ENCODE measurements at places on chromosomes 13 and 19.

DNA sequence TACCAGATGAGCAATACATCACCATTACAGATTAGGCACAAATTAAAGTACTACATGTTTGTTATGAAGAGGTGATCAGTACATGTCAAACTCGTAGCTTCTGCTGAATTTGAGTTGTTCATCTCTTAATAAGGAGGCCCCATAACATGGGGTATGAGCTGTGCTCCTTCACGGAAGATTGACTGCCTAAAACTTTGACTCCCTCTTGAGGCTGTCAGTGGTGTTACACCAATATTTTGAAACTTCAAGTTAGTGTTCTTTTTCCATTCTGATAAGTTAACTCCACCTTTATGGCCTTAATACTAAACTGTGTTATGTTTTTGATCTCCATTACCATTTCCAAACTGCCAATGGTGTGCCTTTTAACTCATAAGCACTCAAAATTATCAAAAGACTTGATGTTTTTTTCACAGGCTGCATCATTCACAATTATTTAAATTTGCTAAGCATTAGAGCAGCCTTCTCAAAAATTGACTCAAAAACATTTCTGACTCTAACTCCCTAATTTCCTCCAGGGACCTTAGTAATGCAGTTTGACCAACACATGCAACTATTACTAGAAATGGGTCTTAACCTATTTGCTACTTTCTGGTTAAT lies 1591.5 kb downstream of the PCDH9 start:
- H3K4me1 ChIP-seq = no peaks in the 10 kb centered on the region
- H3K27ac ChIP-seq = no peak overlapping the region
- H3K36me3 ChIP-seq = no peaks in the 10 kb centered on the region
- no peaks in the 10 kb centered on the region for H3K27me3 ChIP-seq

DNA sequence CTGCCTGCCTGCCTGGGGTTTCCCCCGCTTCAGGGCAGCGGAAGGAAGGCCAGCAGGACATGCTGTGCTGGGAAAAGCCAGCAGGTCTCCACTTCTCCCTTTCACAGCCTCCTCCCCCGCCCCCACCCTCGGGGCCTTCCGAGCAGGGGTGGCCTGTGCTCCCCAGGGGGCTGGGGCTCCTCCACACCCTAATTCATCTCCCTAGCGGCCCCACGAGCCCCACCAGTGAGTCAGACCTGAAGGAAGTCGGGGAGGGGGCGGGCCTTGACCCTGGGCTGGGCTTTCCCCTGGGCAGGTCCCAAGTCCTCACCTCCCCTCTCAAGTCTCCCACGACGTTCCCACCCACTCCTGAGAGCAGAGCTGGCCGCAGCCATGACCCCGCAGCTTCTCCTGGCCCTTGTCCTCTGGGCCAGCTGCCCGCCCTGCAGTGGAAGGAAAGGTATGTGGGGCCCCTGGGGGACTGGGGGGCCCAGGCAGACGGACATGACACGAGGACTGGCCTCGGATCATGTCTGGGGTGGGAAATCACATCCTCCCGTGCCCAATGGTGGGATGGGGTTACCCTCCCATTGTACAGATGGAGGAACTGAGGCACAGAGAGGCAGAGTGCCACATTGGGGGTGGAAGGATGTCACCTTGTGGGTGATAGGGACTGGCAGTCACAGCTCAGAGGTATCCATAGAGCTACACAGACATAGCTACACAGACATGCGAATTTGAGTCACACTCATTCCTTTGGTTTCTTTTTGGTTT lies at the start of gene EBI3:
Gene EBI3 (plus strand): TSS at position 345 of the 753 bp plus-strand sequence. CDS start 28 bp downstream, at position 373.
- peaks cover 14% of the 10 kb centered on the region for H3K4me1 ChIP-seq
- peaks cover 44% of the 10 kb centered on the region for H3K27me3 ChIP-seq
- H3K36me3 ChIP-seq = peaks cover under 1% of the 10 kb centered on the region
- H3K4me3 ChIP-seq = no peak within 1 kb of the TSS
- DNase-seq = peak; percentile 80

DNA sequence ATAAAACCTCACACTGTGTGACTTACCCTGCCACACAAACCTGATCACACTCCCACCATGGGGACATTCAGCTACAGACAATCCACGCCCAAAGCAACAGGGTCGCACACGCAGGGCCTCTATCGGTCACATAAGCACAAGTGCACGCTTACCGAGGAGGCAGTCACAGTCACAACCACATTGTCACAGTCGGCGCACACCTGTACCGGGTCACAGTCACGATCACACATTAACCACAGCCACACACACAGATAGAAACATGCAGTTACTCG lies 579 bp downstream of the ZNF566 start:
- peaks cover 2% of the 10 kb centered on the region for H3K36me3 ChIP-seq
- peak overlapping the region; percentile 82 for H3K4me3 ChIP-seq
- H3K27me3 ChIP-seq = no peaks in the 10 kb centered on the region
- peaks cover 3% of the 10 kb centered on the region for H3K4me1 ChIP-seq
- no peak overlapping the region for H3K27ac ChIP-seq

GRCh38 chr13:20714563-20715329 lies 11.2 kb downstream of the IL17D start:
- H3K4me1 ChIP-seq = peaks cover 2% of the 10 kb centered on the region
- H3K4me3 ChIP-seq = no peak overlapping the region
- DNase-seq = no peak
- peaks cover 6% of the 10 kb centered on the region for H3K27me3 ChIP-seq
- no peaks in the 10 kb centered on the region for H3K36me3 ChIP-seq
- no peak overlapping the region for H3K27ac ChIP-seq

DNA sequence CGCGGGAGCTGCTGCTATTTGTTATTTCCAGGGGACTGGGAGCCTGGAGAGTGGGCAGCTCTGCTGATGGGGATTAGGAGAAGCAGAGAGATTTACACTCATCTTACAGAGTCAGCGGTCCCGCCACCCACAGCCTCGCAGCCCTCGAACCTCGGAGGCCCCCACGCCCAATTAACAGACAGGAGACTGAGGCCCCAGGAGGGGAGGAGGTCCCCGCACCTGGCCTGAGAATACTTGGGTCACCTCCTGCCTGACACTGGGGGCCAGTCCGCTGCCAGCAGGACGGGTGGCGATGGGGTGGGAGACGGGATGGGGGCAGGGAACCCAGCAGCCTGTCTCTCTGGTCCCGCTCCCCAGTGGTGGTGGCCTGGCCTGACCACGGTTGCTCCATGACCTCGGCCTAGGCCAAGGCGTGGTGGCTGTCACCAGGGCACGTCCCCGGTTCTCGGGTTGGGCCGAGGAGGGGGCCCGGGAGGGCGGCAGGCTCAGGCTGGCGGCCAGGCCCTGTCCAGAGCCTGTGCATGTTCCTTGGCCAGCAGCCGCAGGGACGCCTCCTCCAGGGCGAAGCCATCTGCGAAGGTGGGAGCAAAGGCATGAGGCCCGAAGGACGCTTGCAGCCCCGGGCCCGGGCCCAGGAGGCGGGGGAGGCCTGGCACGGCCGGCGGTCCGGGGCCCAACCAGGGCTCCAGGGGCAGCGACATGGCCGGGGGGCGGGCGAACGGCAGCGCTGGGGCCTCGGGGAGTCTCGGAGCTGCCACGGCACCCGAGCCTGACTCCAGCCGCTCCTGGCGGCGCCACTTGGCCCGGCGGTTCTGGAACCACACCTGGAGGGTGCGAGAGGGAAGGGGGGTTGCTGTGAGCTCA lies 1.7 kb downstream of the RAX2 start:
- H3K4me1 ChIP-seq = no peaks in the 10 kb centered on the region
- no peak for DNase-seq
- peaks cover 51% of the 10 kb centered on the region for H3K36me3 ChIP-seq
- no peak overlapping the region for H3K27ac ChIP-seq
- peaks cover 30% of the 10 kb centered on the region for H3K27me3 ChIP-seq

DNA sequence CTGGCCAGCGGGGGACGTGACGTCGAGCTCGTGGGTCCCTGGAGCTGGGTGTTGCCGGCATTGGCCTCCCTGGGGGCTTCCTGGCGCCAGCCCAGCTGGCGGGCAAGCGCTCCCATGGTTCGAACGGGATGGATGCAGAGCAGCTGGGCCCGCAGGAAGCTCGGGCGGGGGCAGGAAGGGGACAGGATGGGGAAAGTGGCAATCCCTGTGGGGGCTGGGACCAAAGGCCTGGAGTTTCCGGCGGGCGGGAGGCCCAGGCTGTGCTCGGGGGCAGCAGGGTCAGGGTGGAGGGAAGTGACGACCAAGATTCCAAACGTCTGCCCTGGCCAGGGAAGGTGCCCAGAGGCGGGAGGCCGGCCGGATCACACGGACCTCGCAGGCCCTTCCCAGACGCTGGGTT lies 19.3 kb downstream of the PALM start:
- no peaks in the 10 kb centered on the region for H3K27me3 ChIP-seq
- H3K4me1 ChIP-seq = peaks cover 3% of the 10 kb centered on the region
- no peak overlapping the region for H3K27ac ChIP-seq

- H3K27ac ChIP-seq = no peak overlapping the region
- no peaks in the 10 kb centered on the region for H3K4me1 ChIP-seq
- H3K4me3 ChIP-seq = no peak overlapping the region
- no peak for DNase-seq
- no peaks in the 10 kb centered on the region for H3K36me3 ChIP-seq
Observed at GRCh38 chr13:76474356-76474755, 411.8 kb downstream of the KCTD12 start.

DNA sequence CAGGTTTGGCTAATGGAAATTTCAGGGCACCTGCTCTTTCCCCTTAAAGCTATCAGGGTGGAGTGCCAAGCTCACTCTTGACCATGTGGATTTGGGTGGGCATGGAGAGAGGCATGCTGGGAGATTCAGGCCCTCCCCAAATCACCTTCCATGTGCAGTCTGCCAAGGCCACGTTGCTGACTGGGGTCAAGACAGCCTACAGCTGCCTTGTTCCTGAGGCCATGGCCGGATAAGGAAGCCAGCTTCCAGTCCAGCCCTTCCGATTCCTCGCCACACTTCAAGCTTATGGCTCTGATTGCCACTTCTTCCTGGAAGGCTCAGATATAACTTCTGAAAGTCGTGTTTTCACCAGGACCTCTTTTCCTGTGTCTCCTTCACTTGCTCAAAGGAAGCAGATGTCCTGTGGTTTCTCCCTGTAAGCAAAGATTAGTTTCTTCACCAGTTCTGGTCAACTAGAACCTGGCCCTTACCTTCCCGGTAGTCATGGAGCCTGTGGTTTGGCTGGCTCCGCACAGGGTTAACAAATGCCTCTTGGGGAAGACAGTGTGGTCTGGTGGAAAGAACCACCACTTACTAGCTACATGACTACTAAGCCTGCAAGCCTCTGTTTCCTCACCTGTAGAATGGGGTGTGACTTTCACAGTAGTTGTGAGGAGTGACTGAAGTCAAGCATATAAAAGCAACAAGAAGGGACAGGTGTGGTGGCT lies 16.1 kb upstream of the TPT1 start:
- no peak overlapping the region for H3K4me3 ChIP-seq
- DNase-seq = no peak
- H3K36me3 ChIP-seq = peaks cover 61% of the 10 kb centered on the region
- H3K4me1 ChIP-seq = no peaks in the 10 kb centered on the region
- no peaks in the 10 kb centered on the region for H3K27me3 ChIP-seq
- H3K27ac ChIP-seq = no peak overlapping the region

- H3K27me3 ChIP-seq = peaks cover 77% of the 10 kb centered on the region
- H3K36me3 ChIP-seq = no peaks in the 10 kb centered on the region
- H3K27ac ChIP-seq = no peak overlapping the region
- H3K4me1 ChIP-seq = peaks cover 17% of the 10 kb centered on the region
Observed at GRCh38 chr19:3274942-3275582, 50.6 kb downstream of the CELF5 start.

DNA sequence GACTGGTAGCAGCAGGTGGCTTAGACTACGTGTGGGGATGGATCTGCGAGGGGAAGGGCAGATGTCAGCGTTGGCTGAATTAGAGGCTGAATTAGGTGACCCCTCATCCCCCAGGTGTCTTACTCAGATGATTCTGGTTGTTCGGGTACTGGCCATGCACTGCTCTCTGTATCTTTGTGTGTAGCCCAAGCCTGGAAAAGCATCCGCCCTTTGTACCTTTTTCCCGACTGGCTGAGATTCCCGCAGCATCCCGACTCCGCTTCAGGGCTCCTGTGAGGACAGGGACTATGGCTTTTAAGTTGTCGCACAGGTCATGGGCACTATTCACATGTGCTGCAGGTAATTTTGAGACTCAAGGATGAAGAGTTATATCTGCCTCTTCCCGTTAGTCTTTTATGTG lies 7.2 kb downstream of the TFDP1 start:
- no peaks in the 10 kb centered on the region for H3K27me3 ChIP-seq
- DNase-seq = no peak
- H3K36me3 ChIP-seq = peaks cover 44% of the 10 kb centered on the region
- peaks cover 9% of the 10 kb centered on the region for H3K4me1 ChIP-seq
- no peak overlapping the region for H3K27ac ChIP-seq
- no peak overlapping the region for H3K4me3 ChIP-seq

DNA sequence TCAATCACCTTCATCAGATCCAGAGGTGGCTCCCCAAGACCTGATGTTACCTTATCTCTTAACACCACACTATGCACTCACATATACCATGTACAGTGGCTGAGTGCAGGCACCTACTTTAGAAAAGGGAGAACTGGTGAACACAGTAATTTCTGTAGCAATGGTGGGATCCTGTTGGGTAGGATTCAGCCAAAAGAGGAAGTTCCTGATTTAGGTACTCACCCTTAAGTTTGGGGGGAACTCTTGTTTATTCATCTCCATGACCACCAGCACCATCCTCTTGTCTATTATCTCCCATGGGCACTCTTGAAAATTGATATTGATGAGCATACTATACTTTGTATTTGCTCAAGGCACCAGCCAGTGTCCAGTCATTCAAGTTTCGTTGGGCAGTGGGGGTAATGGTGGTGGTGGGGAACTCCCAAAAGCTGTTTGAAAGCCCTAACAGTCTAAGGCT lies 324.4 kb downstream of the LMO7 start:
- no peaks in the 10 kb centered on the region for H3K27me3 ChIP-seq
- no peaks in the 10 kb centered on the region for H3K36me3 ChIP-seq
- no peaks in the 10 kb centered on the region for H3K4me1 ChIP-seq
- no peak overlapping the region for H3K27ac ChIP-seq

DNA sequence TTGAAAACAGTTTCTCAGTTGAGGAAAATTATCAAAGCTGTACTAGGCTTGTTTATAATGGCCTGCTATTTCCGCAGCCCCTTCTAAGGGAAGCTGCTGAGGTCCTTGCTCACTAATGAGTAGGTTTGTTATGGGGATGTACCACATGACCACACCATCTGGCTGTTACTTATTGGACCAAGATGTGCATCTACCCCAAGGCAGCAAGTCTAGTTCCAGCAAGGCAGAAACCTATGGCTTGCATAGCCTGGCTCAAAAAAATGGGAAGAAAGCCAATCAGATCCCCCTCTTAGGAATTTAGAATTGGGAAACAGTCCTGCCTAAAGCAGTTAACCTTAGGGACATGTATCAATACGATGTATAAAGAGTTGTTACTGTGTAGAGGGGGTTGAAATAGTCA lies 186.5 kb upstream of the SPRY2 start:
- H3K36me3 ChIP-seq = no peaks in the 10 kb centered on the region
- H3K4me3 ChIP-seq = no peak overlapping the region
- DNase-seq = no peak
- no peak overlapping the region for H3K27ac ChIP-seq
- H3K27me3 ChIP-seq = no peaks in the 10 kb centered on the region

DNA sequence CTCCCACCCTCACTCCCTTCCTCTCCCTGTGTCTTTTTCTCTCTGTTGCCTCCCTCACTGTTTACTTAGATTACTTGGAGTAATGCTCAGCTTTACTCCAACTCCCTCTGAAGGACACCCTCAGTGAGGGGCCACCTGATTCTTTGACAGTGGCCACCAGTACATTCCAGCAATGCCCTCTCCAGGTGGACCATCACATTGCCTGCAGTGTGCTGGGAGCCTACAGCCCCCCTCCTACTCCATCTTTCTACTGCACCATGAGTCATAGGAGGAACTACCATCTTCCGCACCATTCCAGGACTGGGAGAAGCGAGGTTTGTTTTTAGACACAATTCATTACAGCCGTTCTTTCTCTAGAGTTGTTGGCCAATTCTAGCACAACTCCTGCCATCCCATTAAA lies 96.6 kb upstream of the POSTN start:
- no peak overlapping the region for H3K4me3 ChIP-seq
- H3K36me3 ChIP-seq = no peaks in the 10 kb centered on the region
- no peaks in the 10 kb centered on the region for H3K27me3 ChIP-seq
- no peak for DNase-seq
- no peak overlapping the region for H3K27ac ChIP-seq
